ENCODE measurements at places on chromosomes 4 and X.

DNA sequence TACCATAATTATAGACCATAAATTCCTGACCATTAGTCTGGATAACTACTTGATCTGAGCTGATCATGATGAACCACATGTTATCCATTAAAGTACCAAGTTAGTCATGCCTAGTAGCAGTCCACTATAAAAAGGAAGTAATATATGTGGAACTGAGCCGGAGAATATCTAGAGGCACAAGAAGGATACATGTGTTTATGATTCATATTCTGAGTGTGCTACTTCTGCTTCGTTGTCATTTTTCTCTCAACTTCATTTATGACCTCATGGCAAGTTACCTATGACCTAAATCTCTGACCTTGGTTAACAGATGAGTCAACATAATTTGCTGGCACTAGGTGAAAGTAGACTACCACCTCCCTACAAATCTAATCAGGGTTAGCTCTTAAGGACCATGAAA, 56.5 kb upstream of the ANKRD17 start:
- DNase-seq = peak; percentile 7

- DNase-seq = peak; percentile 40
Observed at GRCh38 chr4:83082777-83083176, 31.8 kb downstream of the PLAC8 start.

DNA sequence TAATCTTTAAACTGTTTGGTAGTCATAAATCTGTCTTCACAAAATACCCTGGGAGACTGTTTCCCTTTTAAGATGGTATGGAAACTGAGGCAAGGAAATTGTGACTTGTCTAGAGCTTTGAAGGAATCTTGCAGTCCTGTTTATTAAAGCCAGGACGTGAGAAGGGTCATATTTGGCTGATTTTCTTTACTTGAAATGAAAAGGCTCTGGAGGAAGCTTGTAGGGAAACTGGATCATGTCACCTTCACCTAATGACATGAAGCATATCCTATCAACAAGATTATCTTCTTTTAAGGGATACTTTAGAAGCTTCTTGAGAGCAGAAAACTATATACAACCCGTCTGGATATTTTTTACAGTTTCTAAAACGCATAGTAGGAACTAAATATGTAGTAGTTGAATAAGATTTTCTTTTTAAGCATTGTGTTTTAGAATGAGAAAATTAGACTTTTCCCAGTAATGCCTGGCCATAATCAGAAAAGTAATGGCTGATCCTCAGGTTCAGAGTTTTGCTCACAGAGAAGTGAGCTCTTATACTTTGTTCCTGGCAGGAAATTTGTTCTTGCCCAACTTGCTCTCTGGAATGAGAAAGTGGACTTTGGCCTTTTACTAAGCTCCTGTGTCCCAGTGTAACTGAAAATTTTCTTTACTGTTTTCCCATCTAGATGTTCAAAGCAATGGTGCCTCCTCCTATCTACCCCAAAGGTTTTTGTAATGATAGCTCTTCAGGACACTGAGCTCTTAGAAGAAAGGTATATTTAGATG, 136.8 kb upstream of the AFF2 start:
- DNase-seq = no peak

- DNase-seq = no peak
Observed at GRCh38 chrX:74890676-74891430, 34.4 kb downstream of the NEXMIF start.

DNA sequence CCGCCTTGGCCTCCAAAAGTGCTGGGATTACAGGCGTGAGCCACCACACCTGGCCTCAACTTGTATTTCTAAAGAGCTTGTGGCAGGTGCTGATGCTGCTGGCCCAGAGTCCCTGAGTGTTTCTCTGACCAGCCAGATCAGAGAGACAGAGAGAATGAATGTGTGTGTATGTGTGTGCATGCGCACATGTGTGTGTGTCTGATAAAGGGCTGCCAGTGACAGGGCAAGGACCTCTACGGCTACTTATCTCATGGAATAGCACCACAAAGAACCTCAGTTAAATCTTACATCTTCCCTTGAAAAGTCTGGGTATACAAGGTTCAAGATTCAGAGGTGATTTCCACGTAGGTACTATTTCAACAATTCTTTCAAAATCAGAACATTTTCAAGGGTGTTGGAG, 86.0 kb downstream of the SCD5 start:
- peak; percentile 70 for DNase-seq

GRCh38 chr4:84957514-84958420, 8.7 kb downstream of the WDFY3 start:
- DNase-seq = no peak

DNA sequence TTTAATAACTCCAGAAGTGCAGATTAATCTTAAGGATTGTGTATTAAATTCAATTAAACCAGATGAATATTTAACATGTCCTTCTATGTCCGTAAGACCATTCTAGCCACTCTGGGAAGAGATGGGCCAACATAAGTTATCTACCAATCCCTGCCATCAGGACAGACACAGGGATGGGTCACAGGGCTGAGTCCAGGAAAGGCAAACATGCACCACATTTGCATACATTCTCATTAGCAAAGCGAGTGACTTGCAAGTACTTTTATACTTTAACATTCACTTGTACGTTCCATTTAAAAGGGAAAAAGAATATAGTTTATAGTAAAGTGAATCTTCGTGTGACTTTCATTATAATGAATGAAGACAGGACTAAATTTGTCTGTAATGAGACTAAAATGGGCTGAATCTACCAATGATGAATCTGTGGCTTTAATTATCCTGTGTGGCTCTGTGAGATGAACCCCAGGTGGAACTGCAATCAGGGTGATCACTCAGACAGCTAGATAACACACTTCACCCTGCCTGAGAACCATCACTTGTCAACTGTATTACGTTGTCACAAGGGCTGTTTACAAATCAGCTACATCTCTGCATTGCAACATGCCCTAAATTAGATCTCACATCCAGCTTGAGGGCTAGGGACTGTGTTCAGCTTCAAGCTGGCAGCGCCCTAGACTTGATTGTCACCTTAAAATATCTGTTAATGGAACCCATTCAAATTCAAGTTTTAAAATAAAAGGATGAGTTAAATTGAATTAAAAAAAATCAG, 77.2 kb downstream of the SH3KBP1 start:
- DNase-seq = peak; percentile 33

DNA sequence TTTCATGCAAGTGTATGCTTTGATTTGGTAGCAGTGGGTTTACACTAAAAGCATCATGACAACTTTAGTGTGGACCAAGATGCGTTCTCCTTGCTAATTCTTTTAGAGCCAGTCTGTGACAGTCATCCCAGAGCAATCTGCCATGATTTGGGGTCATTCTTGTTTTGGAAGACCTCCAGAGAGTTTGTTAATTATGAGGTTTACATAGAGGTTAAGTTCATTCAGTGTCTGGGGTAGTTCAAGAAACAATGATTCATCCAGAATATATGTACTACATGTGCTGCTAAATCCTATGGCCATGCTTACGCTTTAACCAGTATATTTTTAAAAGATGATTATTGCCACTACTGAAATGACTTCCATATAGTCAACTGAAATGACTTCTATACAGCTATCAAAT, 328.5 kb upstream of the AGA start:
- DNase-seq = no peak

DNA sequence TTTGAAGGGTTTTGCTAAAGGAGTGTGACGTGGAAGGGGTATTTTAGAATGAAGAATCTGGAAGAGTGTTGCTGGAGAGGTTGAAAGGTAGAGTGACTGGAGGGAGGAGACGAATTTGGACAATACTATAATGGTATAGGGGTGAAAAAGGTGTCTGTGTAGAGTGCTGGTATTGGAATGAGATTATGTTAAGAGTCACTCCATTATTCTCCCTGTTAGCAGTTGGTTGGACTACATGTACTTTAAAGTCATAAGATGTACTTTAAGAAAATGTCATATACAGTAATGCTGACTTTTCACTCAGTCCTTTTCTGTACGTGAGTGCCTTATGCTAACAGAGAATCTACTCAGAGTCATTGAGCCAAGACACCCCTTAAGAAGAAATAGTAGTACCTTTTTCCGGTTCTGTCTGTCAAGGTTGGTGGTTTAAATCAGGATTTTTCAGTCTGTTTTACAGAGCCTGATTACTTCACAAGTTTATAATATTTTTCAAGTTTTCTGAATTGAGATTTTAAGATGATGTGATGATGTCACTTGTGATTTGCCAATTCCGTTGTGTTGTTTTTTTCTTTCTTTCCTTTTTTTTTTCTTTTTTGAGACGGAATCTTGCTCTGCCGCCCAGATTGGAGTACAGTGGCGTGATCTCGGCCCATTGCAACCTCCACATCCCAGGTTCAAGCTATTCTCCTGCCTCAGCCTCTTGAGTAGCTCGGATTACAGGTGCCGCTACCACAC, 56.6 kb downstream of the WWC2 start:
- no peak for DNase-seq

DNA sequence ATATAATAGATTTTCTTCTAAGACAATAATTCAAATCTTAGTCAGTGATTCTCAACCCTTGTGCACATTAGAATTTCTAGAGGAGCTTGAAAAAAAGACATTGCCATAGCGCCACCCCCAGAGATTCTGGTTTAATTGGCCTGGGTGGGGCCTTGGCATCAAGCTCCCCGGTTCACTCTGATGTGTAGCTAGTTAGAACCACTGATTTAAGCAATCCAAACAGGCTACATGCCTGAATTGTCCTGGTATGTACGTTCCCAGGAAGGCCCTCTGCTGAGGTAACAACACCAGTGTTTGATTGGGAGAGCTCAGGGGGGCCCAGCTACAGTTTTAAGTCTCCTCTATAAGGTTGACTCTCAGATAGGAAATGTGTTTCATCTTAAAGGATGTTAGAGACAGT, 1.3 kb upstream of the ATP10D start:
- DNase-seq = no peak

DNA sequence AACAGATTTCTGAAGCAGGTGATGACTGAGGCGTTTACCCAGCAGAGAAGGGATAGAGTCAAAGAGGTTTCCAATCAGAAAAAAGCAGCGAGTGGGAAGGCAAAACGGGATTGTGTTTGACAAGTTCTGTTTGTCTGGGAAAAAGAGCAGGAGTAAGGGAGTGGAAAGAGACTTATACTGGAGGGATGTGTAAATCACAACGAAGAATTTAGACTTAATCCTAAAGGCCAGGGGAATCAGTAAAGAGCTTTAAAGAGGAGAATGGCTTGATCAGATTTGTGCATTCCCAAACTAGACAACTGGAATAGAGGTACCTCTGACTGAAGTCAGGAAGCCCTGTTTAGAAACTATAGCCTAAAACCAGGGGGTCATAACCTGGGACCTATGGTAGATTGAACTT, 31.5 kb upstream of the LRBA start:
- no peak for DNase-seq

- DNase-seq = peak; percentile 10
Observed at GRCh38 chrX:115561605-115562479, 868 bp downstream of the PLS3 start.

DNA sequence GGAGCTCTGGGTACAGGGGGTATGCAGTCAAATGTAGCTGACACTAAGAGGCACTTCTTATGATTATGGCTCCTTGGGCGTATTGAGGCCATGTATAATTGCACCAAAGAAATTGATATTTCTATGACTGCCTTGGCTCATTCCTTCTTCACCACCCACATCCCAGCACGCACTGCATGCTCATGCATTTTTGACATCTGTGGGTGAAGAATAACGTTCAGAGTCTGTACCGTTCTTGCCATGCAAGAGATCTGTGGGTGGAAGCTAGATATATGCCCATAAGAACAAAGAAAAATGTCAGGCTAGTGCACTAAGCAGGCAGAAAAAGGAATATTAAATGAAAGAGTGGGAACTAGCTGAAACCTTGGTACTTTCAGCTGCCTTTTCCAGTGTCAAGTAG, 93.4 kb downstream of the EMCN start:
- DNase-seq = no peak

DNA sequence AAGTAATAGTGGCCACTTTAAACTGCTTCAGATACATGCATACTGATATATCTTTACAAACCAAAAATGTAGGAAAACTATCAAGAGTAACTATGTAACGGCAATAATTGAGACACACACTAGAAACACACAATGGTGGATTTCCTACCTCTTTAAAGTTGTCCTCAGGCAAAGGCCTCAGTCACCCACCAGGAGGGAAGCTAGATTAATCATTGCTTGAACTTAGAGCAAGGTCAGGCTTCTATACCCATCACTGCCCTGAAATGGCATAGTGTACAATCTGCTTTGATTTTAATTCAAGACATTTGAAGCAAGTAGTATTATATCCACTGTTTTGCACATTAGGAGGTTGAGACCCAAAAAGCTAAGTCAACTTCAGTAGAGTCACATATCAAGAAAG, 110.9 kb downstream of the AREG start:
- DNase-seq = no peak

GRCh38 chr4:181508601-181509000, 734.6 kb upstream of the TENM3 start:
- DNase-seq = no peak

GRCh38 chrX:10243106-10243505, 86.3 kb downstream of the CLCN4 start:
- DNase-seq = no peak

GRCh38 chr4:32560306-32560705, 1840.1 kb downstream of the PCDH7 start:
- no peak for DNase-seq

GRCh38 chrX:70549429-70549828, 104.8 kb downstream of the DLG3 start:
- no peak for DNase-seq

GRCh38 chr4:188032170-188032569, 36.6 kb downstream of the ZFP42 start:
- DNase-seq = no peak

- DNase-seq = no peak
Observed at GRCh38 chr4:2067446-2068197, 8.5 kb downstream of the NAT8L start.

DNA sequence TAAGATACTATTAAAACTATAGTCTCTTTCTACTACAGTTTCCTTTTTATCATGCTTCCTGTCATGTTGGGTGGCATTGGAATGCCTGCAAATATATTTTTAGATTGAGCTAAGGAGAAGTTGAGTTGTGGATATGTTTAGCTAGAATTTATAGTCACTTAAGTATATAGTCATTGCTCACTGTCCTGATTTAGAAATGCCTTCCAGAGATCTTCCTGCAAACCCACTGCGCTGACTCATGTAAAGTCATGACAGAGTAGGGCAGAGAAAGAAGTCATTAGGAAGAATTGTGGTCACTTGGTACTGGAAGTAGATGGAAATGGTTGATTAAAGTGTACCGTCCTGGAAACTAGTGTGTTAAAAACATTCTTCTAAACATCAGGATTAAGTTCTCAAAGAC, 490.3 kb upstream of the PABPC4L start:
- DNase-seq = no peak

DNA sequence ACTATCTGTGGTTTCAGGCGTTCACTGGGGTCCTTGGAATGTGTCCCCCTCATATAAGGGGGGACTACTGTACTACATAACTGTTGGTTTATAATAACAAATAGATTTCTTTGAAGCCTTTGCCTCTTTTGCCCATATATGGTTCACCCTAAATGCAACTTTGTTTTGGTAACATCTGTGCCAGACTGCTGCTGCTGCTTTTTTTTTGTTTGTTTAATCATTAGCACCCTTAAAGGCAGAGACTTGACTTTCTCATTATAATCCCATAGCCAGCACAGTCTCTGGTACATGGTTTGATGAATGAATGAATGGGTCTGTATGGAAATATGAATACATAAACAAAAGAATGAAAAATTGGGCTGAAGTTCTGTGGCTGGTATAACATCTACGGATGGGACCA, 80.2 kb upstream of the LHFPL1 start:
- no peak for DNase-seq

All from hematopoietic multipotent progenitor cell treated with erythropoietin and hydrocortisone succinate and interleukin-3 and kit ligand, for 4 days (in vitro differentiated cells).